Type B pancreatic cell (in vitro differentiated cells): ENCODE measurements at places on chromosomes 3 and 15.

DNA sequence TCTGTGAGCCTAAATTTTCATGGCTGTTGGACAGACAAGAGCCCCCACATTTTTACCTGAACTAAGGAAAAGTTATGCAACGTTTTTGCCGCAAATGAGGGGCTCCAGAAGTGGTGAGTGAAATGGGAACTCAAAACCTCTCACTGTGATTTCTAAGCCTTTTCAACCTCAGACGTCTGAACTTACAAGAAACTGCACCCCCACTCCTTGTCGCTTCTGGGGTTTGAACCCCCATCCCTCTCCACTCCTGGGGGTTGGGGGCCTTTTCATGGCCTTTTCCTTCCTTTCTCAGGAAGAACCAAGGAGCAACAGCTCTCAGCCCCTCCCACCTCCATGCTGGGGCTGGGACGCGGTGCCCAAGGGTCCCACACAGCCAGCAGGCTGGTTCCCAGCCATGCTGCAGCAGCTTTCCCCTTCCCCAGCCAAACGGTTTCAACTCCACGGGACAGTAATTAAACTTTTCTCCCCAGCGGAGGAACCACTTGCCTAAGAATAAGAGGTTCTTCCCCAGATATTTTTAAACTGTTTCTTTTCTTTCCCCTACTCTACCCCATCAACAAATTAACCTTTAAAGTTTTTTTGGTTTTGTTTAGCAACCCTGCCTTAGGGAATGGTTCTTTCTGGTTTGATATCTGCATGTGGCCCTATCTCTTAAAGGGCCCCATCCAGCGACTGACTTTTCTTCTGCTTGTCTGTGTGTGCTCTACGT, 387.6 kb upstream of the CBLB start:
- no peak for DNase-seq

GRCh38 chr15:45386974-45387373, 8.6 kb upstream of the GATM start:
- no peak for DNase-seq

- DNase-seq, result no peak
These were observed 8.6 kb downstream of the TLR9 start for GRCh38 chr3:52216585-52217408.

DNA sequence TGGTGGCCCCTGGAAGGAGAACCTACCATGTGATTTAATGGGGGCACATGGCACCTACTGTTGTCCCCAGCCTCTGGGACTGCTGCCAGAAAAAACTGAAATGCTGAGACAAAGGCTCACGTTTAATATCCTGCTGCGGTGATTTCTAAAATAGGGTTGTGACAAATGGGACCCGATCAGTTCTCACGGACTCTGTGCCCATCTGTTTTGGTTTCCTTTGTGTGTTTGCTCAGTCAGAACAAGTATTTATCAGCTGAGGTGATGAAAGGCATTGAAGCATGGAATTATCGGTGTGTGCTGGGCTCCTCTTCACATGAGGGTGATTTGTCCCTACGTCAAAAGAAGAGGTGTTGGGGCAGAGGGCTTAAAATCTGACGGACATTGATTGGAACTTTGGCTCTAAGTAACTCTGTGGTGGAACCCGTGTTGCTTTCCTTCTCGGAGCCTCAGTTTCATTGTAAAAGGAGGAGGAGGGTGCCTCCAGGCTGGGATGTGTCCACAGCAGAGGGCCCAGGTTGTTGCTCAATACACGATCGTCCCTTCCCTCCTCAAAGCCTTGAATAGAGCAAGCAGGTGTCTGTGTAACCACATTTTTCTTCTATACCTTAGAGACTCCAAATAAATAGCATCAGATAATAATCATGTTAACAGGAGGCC, 283.3 kb upstream of the RGMA start:
- no peak for DNase-seq

DNA sequence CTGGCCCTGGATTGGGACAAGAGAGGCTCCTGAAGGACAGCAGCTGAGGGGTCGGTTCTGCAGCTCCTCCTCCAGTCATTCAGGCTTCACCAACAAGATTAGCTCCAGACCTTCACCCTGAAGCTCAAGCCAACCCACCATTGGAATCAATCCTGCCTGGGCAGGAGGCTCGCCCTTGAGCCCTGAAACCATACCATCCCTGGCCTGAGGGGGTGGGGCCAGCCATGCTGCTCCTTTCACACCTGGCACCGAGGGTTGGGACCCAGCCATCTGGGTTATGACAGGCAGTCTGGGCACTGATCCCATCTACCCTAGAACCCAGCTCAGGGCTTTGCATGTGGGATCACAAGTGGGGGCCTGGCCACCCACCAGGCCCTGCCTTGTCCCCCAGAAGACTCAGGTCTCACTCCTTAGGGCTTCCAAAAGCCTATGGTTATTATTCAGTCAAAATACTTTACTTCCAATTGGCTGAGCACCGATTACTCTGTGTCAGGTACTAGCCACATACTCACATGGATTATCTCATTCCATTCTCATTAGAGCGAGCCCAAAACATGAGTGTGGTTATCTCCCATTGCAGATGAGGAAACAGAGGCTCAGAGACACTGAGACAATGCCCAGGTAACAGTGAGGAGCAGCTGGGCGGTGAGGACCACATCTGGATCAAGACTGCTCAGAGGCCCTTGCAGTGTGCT, 3.1 kb downstream of the ABHD14B start:
- no peak for DNase-seq

GRCh38 chr3:159165961-159166360, 364.1 kb downstream of the MFSD1 start:
- no peak for DNase-seq

- no peak for DNase-seq
These were observed 84.3 kb upstream of the ROPN1 start for GRCh38 chr3:124076235-124076634.
